ENCODE measurements at places on chromosomes 1 and 21.

GRCh38 chr1:22055463-22055862, 3.0 kb downstream of the CDC42 start:
- DNase-seq, result no peak

DNA sequence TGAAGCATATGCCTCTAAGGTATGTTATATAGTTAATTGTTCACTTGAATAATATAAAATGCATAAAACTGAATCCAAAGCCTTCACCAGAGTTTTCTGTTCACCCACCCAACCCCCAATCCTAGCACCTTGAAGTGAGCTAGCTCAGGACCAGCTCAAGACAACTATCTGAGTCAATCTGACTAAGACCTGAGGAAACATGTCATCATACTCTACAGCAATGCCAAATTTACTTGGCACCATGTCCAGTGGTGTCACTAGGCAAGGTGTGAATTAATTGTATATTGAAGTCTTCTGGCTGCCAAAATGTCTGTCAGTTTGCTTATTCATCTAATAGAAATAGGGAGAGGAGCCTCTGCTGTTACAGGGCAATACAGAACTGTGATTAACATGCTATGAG, 3.8 kb downstream of the DNASE2B start:
- DNase-seq, result no peak

GRCh38 chr21:41806773-41807172, 39.9 kb upstream of the RIPK4 start:
- no peak for DNase-seq

GRCh38 chr1:203046984-203047630, 20.8 kb downstream of the PPFIA4 start:
- peak; percentile 41 for DNase-seq

GRCh38 chr1:220189750-220190347, 82.4 kb downstream of the RAB3GAP2 start:
- no peak for DNase-seq

GRCh38 chr1:44947063-44947773, 39.2 kb downstream of the EIF2B3 start:
- DNase-seq, result no peak

DNA sequence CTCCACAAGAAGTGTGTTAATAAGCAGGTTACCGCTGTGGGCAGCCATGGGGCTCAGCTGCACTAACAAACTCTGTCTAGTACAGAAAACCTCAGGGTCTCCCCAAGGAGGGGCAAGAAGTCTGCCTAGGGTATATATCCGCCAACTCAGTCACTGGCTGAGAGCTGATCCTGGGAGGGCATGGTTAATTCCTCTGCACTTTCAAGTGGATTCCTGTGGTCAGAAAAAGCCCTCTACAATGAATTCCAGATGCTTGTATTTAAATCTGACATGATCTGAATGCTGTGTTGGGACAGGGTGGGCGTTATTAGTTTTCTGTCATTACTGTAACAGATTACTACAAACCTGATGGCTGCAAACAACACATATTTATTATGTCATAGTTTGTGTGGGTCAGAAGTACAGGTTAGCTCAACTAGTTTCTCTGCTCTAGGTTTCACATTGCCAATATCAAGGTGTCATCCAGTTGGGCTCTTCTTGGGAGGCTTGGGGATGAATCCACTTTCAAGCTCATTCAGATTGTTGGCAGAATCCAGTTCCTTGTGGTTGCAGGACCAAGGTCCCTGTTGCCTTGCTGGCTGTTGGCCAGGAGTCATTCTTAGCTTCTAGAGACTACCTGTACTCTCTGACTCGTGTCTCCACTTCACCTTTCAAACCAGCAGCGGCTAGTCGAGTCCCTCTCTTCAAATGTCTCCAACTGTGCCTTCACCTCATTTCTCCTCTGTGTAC, 8.0 kb upstream of the SELE start:
- DNase-seq, result no peak

DNA sequence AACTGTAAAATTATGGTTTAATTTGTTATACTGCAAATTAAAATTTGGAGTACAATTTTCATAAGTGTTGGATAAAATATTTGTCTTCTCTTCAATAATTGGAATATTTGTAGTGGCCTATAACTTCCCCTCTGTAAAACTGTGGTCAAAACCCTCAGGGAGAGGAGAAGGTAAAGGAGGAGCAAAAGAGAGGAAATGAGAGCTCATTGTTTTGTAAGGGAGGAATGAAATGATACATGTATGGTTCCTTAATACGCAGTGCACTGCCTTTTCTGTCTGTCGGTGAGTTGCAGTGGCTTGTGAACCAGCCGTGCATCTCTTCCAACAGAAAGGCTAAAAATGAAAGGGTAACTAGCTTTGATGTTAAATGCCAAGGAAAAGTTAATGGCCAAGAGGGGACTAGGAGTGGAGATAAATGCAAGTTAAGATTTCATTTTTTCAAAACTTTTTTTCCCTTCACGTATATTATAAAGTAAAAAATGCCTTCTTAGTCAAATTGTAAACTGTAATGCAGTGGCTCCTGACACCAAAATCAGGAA, 26.4 kb downstream of the LRRC8D start:
- no peak for DNase-seq

- DNase-seq, result peak; percentile 20
Observed at GRCh38 chr1:92291372-92291999, 7.3 kb downstream of the GLMN start.

GRCh38 chr1:161185282-161185682, 8.0 kb upstream of the B4GALT3 start:
- peak; percentile 23 for DNase-seq

GRCh38 chr21:44360159-44360558, 6.7 kb downstream of the TRPM2 start:
- peak; percentile 80 for DNase-seq

DNA sequence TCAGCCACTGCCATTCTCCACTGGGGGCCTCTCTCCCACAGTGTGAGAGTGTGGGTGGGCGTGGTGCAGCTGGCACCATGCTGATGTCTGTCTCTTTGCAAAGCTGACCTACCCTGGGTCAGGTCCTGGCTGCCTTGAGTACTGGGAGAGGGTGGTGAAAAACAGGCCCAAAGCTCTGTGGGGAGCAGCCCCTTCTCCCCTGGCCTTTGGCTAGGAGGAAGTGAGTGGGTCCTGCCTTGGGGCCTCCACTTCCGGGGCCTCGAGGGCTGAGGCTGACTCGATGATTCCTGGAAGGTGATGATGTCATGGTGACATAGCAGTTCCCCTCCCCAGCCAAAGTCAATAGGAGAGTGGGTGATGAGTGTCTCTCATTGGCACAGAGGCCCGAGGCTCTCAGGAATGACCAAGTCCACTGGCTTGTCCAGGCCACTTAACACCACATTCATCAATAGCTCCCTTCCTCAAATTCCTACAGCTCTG, 53.0 kb downstream of the IER5 start:
- no peak for DNase-seq

- DNase-seq, result peak; percentile 87
Observed at GRCh38 chr1:15345705-15346345, 63.9 kb upstream of the EFHD2 start.

GRCh38 chr1:183003203-183003602, 20.0 kb upstream of the LAMC1 start:
- DNase-seq, result no peak

- DNase-seq, result no peak
Observed at GRCh38 chr21:25400427-25400826, 206.9 kb downstream of the MRPL39 start.

DNA sequence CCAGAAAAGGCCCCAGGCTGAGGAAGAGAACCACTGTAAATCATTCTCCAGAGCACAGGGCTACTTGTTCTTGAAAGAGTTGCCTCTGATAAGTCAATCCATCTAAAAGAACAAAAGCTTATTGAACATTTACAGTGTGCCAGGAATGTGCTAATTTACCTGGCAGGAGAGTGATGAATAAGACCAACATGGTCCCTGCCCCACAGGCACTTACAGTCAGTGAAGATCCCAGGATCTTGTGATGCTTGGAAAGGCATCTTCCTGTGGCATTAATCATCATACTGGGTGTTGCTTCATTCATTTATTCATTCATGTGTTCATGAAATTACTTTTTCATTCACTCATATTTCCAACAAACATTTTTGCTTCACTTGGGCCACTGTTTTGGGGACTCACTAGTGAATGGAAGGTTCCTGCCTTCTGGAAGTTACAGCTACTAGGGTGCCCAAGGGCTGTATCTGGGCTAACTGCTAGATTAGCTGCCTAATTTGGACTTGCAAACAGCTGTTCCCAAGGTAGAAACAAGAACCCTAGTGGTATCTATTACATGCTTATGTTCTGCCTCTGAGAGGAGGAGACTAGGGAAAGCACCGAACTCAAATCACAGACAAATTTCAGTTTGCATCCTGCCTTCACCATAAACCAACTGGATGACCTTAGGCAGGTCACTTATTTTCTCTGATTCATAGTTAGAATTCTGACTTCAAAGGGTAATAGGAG, 133.5 kb downstream of the CLIC6 start:
- DNase-seq, result no peak

GRCh38 chr1:45403298-45403697, 63.1 kb upstream of the MUTYH start:
- no peak for DNase-seq

GRCh38 chr1:195915826-195916225, 692.4 kb downstream of the KCNT2 start:
- peak; percentile 12 for DNase-seq

DNA sequence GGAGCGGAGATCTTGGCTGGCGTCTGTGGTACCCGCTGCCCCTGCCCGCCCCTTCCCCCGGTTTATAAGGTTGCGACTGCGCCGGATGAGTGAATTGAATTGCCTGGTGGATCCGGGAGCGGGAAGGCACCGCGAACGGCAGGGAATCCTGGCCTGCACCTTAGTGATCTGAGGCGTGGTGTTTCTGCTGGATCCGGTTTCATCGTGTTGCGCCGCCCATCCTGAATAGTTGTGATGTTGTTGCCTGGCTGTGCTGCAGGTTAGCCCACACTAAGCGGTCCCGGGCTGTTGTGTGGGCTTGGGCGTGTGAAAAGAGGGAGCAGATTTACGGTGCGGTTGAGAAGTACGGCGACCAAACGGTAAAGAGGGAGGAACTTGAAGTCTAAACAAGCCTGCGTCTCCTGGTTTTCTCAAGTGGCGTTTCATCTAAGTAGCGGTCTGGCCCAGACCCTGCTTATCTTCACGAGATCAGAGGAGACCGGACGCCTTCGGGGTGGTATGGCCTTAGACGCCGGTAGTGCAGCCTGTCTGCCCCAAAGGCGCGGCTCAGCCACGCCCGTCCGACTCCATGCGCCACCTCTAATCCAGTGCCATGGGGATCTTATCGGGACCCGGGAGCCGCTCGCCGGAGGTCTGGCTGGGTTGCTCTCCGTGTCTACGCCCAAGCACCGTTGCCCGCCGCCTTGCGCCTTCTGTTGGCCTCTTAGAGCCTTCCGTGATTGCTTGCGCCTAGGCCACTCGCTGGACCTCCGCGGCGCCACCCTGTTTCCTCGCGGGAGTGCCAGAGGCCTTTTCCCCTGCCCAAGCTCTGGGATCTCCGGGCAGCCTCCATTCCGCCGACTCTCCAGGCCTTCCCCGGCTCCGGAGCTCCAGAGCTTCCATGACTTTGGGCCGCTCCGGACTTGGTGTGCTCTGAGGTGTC, 87.5 kb upstream of the RHOU start:
- no peak for DNase-seq

- DNase-seq, result no peak
Observed at GRCh38 chr1:79193211-79194079, 186.9 kb upstream of the ADGRL4 start.

DNA sequence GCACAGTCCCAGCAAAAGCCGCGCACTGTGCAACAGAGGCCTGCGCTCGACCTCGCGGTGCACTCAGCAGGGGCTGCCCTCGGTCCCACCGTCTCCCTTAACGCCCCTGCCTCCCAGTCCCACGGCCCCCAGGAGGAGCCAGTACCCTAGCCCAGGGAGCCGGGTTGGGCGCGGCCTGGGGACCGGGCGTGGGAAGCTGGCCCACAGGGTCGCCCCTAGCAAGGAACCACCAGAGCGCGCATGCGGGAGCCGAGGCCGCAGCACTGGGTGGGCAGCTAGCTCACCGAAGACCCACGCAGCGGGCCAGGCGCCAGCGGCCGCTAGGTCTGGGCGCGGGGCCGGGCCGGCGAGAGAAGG, 21.6 kb upstream of the ZNF678 start:
- DNase-seq, result no peak

DNA sequence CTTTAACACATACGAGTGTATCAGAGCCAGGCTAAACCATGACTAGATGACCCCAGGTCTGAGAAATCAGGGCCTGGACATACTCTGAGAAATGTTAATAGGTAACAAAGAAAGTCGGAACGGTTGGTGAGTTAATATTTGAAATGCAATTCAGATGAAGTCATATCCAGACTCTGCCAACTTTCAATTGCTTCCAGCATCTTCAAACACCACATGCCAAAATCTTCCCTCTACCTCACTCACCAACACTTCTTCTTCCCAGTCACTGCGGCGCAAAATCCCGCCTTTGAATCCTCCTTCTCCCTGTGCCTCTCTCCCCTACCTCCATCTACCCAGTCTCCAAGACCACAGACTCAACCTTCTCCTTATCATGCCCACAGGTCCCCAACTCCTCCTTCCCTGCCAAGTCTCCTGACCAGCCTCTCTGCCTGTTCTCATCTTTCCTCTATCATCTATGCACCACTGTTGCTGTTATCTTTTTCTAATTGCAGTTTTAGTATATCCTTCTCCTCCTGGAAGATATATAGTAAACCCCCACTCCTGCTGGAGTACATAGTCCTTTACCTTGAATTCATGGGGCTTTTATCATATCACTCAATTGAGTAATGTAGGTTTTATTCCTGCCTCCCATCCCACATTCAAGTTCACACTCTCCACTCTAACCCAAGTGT, 41.3 kb downstream of the ZBTB18 start:
- no peak for DNase-seq

DNA sequence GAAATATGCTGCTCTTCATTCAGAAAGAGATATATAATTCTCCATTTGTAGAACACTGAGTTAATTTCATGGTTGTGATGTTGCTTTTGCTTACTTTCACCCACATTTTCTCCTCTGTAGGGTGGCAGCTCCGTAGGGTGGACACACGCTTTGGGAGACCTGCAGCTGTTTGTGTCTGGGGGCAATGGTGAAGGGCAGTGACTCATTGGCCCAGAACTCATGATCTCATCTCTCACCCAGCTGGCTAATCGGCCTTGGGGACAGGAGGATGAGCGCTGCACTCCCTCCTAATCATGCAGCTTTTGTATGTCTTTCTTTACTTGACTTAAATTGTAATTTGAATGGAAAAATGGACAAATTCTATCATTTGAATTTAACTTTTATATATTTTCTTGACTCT, 9.6 kb downstream of the DISC1 start:
- no peak for DNase-seq
